ENCODE measurements at places on chromosomes 5 and 9. TPM values are rescaled to one million over a fixed set of nuclear protein-coding genes. Genes with fewer than 3 reads are reported as not detected.

- peak; percentile 38 for DNase-seq
These were observed 59.8 kb upstream of the POU5F2 start for GRCh38 chr5:93800988-93801811.

GRCh38 chr5:40025586-40025985, 600.8 kb upstream of the DAB2 start:
- no peak for DNase-seq

- DNase-seq = peak; percentile 67
These were observed 337.8 kb downstream of the PTPRD start for GRCh38 chr9:10274988-10275387.

DNA sequence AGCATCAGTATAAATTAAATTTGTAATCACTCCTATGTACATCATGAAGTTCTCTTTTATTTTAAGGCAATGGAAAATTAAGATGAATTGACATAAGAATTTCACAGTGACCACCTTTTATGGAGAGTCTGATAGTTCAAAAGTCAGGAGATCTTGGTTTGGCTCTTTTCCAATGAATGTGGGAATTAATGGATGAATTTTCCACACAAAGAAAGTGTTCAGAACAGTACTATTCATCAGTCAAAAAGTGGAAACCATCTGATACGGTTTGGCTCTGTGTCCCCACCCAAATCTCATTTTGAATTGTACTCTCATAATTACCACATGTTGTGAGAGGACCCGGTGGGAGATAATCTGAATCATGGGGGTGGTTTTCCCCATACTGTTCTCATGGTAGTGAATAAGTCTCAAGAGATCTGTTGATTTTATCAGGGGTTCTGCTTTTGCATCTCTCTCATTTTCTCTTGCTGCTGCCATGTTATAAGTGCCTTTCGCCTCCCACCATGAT, 24.5 kb downstream of the CCDC125 start:
- DNase-seq = no peak

Gene FBXL7
- 6.9 TPM for total RNA-seq

DNA sequence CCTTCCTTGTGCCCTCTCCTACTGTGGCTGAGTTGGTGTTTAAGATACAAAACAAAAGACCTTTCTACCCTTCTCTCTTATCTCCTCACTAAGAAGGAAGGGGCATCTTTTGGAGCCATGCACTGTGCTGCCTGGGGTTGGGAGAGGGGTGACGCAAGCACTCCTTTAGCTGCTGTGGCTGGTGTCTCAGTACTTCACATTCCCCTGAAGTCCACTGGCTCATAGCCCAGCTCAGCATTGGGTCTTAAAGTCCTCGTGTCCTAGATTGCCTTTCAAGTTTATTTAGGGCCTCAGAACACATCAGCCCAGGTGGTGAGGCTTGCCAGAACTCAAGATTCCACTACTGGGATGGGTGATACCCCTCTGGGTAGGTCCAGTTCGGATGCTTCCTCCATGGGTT, 325.9 kb upstream of the CYLC2 start:
- DNase-seq = no peak

Gene TGFBI
- 171 TPM for total RNA-seq

- DNase-seq = no peak
These were observed 35.5 kb downstream of the MED10 start for GRCh38 chr5:6342689-6343315.

DNA sequence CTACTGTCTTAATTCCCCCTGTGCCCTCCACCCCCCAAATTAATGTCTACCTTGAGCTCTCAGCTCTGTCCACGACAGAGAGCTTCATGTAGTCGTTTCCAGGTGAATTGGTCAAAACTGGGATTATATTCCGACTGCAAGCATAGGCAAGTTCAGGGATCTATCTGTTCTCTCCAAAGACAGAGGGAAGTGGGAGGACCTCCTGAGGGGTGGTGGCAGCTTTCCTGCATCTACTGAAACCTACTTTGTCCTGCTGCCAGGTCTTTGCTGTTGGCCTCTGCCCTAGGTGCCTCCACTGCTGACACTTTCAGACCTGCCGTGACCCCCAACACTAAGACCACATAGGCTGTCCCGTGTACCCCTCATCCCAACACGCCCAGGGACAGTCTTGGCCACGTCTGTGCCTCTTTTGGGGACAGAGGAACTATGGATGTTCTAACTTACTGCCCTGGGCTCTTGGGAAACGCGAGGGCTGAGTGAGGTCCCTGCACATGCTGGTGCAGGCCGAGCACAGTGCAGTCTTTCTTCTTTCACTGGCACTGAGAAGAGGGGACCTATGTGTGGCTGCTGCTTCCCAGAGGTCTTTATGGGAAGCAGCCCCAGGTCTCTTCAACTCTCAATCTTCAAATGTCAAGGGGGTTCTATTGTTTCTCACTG, 125.6 kb downstream of the NTRK2 start:
- DNase-seq = no peak

- no peak for DNase-seq
These were observed 281.3 kb downstream of the ARHGAP26 start for GRCh38 chr5:143051244-143052058.

DNA sequence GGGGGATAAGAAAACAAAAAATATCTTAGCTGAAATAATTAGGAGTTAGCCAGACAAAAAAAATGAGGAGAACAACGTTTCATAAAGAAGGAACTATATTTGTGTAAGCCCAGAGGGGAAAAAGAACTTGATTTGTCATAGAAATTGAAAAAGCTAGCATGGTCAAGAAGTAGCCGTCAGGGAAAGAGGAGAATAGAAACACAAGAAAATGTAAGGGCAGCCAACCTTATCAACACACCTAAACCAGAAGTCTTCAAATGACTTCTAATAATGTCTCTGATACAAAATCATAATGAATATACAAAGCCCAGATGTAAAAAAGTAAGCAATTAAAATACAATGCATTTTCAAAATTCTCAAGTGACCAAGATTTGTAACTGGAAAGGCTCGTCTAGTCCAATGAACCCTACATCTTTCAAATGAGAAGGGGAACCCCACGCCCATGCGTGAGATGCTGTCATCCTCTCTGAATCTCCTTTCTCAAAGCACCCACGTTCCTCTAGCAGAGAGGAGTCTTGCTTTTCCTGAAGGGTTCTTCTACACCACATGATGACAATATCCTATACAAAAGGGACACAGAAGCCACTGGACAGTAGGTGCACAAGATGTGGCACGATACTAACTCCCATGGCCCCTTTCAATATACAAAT, 103.7 kb downstream of the ARL15 start:
- no peak for DNase-seq

Gene PCDHB11
- total RNA-seq = 7.6 TPM

- no peak for DNase-seq
These were observed 104.3 kb upstream of the PITX1 start for GRCh38 chr5:135138116-135138850.

Gene IL31RA
- total RNA-seq = 9.7 TPM

Gene ANKRD18B
- 7.3 TPM for total RNA-seq

DNA sequence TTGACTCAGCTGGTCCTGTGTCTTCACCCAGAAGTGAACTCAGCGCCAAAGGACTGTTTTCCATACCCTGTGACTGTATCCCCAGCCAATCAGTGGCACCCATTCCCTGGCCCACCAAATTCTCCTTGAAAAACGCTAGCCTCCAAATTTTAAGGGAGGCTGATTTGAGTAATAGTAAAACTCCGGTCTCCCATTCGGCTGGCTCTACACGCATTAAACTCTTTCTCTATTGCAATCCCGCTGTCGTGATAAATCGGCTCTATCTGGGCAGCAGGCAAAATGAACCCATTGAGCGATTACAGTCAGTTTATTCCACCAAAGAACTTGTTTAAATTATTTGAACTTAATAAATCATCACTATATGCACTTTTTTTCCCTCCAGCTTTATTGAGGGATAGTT, 55.9 kb upstream of the PPP1R26 start:
- DNase-seq = no peak

DNA sequence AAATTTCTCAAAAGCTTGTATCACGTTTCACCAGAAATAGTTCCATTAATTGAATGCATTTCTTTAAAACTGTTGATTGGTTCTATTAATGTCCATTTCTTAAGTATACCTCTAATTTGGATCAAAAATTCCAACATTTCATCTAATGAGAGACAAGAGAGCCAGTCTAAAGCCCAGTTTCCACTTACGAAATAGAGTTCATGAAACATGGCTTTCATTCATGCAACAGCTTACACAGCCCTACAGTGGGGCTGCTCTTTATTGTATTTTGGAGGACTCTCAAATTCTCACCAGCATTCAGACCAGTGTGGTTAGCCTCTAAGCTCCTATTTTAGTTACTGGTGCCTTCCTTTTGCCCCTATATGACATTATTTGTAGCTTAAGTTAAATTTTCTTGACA, 566.9 kb upstream of the RGMB start:
- DNase-seq = no peak
